ENCODE measurements at places on chromosomes 3 and 15.

DNA sequence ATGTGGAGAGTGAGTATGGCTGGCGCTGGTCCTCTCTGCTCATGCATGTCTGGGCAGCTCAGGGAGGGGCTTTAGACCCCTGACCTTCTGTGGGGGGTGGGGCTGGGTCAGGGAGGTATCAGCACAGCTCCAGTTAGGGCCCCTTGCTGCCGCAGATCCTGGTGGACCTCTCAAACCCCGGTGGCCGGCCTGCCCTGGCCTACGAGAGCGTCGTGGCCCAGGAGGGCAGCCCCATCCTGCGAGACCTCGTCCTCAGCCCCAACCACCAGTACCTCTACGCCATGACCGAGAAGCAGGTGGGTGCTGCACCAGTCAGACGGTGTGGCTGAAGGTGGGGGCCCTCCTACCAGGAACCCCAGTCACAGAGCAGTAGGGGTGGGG is 20.2 kb downstream of the PLXNA1 start:
- DNase-seq, result no peak

DNA sequence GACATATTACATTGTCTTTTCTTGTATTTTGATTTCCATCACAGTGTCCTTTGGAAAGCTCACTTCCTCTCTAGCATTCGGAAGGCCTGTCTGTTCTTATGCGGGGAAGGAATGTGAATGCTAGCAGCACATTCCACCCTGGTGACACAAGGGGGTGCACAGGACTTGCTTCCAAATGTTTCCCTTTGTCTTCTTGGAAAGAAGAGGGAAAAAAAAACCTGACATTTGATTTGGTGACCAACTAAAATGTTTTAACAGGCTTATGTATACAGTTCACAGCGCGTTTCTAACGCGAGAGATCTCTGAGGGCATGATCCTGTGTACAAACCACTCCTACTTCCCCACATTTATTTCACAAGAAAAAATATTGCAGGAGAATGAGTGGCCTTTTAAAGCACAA is 107.6 kb upstream of the FXR1 start:
- no peak for DNase-seq

GRCh38 chr3:105967117-105967516 is 98.3 kb upstream of the CBLB start:
- DNase-seq, result no peak

DNA sequence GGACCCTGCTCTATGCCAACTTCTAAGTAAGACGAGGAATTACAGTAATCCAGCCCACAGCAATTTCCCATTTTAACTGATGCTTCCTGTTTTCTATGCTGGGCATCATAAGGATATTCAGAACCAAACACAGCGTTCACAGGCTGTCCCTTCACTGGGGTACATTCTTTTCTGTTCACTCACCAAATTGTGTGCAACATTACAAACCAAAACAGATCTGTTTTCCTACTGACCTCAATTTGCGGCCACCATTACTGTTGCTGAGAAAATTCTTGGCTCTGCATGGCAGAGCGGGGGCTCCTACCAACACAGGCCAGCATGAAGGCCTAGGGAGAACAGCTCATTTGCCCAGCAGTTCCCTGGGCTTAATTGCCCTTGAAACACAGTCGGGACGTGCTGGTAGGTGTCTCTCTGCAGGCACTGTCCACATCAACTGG is 76.5 kb downstream of the MYO1E start:
- DNase-seq, result no peak

GRCh38 chr3:160586679-160587078 is 21.3 kb upstream of the KPNA4 start:
- no peak for DNase-seq

DNA sequence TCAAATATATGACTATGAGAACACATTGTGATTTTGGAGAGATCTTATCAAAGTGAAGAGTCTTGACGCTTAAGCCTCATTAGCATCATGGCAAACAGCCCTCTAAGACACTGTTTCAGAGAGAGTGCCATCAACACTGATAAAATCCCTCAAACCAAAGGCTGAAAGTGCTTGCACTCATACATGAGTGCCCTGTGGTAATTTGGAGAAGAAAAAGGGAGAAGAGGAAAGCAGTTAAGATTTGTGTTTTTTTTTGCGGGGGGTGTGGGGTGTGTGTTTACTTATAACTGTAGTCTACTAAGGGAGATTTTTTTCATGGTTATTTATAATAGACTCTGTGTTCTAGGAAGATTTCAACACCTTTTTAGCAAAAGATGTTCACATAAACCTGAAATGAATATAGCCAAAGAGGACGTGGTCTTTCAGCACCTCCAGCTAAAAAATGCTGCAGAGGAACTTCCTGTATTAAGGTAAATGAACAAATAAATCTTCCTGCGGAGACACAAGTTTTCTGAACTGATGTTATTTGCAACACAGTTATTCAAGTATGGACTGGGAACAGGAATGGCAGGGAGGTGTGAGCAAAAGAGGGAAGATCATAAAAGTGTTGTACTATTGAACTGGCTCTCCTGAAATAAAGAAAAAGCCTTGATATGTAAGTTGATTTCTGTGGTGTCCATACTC is 81.9 kb upstream of the TGFBR2 start:
- DNase-seq, result no peak

- no peak for DNase-seq
These were observed 1.4 kb upstream of the CRABP1 start for GRCh38 chr15:78338781-78339180.

- DNase-seq, result no peak
These were observed 19.7 kb upstream of the SATB1 start for GRCh38 chr3:18444595-18445400.

GRCh38 chr15:75720787-75721479 is 8.3 kb upstream of the CSPG4 start:
- DNase-seq, result no peak

GRCh38 chr3:50212502-50212901 is 7.4 kb downstream of the SLC38A3 start:
- no peak for DNase-seq

DNA sequence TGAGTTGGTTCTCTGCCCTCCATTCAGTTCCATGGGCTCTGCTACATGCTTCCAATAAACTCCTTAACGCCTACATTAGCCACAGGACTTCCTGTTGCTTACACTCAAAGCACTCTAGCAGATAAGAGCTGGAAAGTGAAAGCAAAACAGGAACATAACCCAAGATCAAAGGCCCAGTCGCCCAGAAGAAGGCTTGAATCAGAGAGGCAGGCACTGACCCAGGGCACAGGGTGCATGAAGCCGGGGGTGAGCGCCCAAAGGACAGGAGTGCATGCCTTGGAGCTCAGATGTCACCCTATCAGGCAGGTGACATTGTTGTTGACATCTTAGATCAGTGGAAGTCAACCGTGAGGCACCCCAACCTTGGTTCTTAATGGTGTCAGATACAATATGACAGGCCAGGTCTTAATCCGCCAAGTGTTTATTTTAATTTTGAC is 235.1 kb downstream of the UACA start:
- DNase-seq, result no peak

DNA sequence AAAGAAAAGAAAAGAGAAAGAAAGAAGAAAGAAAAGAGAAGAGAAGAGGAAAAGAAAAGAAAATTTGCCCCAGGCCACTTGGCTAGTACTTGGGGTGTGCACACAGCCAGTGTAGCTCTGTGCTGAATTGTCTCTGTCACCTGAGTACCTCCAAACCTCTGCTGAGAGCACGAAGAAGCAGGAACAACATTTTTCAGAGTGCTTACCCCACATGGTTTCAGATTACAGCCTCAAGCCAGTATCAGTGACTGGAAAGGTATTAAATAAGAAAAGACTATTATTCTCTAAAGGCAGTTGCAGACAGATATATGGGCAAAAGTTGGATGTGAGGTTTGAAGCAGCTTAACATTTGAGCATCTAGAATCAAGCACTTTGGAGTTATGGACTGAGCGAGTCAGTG is 113.3 kb upstream of the PHLDB2 start:
- no peak for DNase-seq

DNA sequence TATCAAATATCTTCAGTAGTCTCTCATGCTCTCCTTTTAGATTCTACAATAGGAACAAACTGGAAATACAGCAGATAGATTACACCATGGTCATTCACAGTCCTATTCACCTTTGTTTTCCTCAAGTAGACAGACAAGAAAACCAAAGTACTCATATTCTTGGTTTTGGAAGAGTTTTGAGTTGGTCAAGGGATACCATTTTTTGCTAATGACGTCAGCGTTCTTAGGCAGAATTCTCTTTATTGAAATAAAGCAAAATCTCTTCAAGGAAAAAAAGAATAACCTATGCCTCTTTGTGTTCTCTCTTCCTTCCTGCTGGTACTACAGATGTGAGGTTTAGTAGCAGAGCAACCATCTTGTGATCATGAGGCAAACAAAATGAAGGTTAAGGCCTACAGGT is 268.3 kb upstream of the PDZRN3 start:
- DNase-seq, result no peak

DNA sequence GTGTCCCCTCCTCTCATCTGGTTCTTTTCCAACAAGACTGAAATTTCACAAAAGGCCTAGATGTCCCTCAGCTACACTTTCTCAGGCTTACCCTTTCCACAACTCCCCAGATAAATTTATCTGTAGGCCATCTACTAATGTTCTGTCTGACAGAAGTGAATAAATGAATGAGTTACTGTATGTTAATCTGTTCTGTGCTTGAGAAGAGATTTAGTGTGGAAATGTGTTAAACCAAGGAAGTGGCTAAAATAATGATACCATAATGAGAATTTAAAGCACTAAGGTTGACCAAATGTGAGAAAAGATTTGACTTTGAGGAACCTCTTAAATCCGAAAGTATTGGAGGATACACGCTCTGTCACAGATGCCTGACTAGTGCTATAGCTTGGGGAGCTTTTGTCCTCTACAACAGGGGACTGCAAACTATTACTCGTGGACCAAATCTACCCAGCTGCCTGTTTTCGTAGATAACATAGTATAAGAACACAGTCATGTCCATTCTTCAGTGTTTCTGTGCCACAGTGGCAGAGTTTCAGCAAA is 74.8 kb upstream of the P2RY1 start:
- no peak for DNase-seq

GRCh38 chr3:81951106-81951505 is 189.7 kb upstream of the GBE1 start:
- DNase-seq, result no peak

DNA sequence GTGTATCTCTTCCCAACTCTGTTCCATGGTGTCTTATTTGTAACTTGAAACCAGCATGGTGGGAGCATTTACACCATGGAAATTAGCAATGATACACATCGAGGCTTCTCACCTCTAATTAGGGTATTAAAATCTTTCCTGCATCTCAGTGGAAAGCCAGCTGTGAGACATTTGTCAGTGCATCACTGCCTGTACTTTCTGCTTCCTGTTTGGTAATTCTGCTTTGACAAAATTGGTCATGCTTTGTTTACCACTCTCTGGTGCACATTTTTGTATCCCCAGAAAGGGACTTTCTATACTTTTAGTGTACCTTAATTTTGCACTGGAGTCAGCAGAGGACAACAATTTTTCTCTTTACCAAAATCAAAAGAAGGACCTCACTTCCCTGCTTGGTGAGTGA is 402.1 kb downstream of the PDCD6IP start:
- DNase-seq, result no peak

DNA sequence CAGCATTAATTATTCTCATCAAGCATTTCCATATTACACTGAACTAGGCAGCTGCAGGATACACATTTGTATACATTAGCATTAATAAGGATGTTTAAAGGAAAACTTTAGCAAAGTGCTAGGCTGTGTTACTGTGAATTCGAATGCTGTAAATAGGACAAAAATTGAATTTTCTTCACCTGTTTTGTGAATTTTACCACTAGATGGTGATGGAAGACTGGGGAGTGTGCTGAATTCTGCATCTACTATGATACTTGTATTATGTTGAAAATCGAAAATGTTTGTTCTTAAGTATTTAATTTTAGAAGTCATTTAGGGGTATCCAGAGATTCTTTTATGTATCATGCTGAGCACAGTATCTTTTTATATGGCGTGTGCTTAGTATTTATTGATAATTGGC is 12.3 kb upstream of the P2RY14 start:
- no peak for DNase-seq

Data from HFF-Myc (cell line).